ENCODE measurements at places on chromosomes 3 and 15.

DNA sequence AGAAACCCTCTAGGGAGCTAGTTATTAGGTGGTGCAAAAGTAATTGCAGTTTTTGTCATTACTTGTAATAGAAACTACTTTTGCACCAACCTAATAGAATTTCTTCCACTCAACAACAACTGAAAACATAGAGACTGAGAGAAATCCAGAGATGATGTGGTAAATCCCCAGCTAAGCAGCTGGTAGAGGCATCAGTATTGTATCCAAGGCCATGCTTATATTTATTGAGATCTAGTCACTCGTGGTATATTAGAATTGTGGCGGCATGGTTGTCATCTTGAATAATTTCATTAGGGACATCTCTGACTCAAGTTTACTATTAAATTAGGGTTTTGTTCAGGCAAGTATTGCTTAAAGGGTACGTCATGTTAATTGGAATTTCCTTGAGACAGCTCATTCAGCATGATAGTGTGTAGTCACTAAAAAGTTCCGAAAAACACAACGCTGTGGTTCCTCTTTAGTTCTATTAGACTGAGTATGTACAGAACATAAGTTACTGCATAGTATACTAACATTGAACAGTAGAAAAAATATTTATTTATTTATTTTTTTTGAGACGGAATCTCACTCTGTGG, 35.3 kb downstream of the PAK2 start:
- no peak for DNase-seq

DNA sequence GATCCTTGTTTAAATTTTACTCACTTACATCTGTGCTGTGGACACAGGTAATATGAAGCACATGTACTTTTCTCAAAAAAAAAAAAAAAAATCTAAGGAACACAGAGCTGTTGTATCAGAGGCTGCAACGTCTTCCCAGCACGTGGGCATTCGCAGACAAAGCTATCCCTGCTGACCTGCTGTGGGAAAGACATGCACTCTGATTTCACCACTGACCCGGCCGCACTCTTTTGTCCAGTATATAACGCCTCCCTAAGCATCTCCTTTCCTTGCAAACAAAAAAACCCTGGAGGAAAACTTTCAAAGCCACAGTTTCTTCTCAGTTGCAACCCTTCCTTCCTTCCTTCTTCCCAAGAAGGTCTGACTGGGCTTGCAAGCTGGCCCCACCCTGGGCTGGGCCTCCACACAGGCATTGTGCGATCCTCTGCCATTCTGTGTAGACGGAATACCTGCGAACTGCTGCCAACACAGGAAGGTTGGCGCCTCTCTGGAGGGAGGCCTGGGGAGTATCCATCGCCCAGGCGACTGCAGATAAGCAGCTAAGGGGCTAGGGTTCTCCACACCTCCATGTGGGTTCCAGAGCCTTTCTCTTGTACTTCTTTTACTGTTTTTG, 50.8 kb downstream of the SLC12A8 start:
- DNase-seq: no peak

DNA sequence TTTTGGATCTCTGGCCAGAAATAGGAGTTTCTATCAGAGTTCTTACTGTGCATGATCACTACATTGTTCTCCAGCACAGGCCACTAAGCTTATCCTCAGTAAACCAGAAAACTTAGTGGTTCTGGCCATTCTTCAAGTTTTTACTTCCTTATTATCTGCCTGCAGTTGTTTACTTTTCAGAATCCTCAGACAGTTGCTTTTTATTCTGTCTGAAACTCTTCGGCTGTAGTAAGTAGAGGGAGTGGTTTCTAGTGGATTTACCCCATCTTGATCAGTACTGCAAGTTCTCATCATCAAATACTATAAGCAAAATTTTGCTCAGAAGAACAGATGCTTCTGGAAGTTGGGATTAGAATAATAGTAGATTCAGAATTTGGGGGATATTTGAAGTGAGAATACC, 193.0 kb upstream of the RARB start:
- DNase-seq: no peak

- no peak for DNase-seq
These were observed 45.7 kb downstream of the PRR23E start for GRCh38 chr3:127238602-127239001.

GRCh38 chr3:25455441-25456132, 27.5 kb downstream of the RARB start:
- no peak for DNase-seq

- DNase-seq: no peak
These were observed 37.0 kb downstream of the CDC25A start for GRCh38 chr3:48151058-48151806.

GRCh38 chr15:45180201-45180600, 7.6 kb downstream of the SHF start:
- DNase-seq: no peak

DNA sequence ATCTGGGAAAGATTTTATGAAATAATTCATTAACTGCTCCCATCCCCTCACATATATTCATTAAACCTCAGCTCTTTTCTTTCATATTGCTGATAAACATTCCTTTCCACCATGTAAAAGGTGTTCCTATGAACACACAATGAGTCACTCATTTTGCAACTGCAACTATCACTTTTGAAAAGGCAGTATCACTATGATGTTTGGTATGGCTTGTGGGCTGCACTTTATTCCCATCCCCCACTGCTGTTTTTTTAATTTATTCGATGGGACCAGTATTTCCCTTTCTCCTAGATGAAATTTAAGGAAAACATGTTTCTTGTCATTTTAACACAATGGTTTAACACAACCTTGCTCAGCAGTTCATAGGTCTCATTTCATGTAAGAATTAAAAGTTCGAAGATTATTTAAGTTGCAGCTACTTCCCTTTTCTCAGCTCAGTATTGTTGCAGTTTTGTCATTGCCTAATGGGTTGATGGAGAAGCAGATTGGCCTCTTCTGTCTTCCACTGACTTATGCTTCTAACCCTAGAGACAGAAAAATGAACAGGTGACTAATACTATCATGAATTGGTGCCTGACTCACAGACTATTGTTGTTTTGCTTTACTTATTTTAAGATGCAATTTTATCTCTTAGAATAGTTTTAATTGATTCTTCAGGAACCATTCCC, 280.3 kb downstream of the ZPLD1 start:
- DNase-seq: no peak

GRCh38 chr15:99749386-99749785, 16.1 kb upstream of the LYSMD4 start:
- DNase-seq: no peak

DNA sequence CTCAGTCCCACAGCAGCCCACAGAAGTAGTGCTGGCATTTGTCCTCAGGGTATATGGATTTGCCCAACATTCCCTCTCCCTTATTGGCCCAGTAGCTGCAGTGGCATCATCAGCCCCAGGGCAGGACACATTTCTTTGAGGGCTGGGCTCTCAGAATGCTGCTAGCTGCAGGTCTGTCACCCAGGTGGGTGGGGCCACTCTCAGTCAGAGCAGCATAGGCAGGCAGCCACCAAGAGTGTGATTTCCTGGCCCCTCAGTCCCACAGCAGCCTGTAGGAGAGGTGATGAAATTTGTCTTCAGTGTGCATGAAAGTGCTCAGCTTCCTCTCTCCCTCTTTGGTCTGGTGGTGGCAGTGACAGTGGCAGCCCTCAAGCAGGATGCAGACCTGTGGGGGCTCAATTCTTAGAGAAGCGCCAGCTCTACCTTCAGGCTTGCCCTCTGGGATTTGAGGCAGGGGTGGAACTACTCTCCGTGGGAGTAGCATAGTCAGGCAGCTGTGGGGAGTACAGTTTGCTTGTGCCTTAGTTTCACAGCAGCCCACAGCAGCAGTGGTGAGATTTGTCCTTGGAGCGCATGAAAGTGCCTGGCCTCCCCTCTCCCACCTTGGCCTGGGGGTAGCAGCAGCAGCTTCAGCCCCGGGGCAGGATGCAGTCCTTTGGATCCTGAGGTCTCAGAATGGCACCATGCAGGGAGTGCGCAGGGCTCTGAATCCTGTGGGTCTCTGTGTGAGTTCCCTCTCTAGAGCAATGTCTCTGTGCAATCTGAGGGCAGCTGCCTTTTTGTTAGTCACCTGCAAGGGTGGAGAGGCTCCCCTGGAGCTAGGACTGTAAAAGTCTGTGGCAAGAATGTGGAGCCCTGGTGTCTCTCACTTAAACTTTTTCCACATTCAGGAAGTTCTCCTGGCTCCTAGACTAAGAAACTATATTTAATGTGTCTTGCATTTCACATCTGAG, 1229.1 kb downstream of the ROBO2 start:
- no peak for DNase-seq

DNA sequence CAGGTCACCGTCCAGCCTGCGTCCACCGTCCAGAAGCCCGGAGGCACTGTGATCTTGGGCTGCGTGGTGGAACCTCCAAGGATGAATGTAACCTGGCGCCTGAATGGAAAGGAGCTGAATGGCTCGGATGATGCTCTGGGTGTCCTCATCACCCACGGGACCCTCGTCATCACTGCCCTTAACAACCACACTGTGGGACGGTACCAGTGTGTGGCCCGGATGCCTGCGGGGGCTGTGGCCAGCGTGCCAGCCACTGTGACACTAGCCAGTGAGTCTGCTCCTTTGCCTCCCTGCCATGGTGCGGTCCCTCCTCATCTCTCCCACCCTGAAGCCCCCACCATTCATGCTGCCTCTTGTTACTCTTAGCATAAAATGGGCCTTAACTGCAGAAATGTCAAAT, 39.2 kb downstream of the BOC start:
- DNase-seq: no peak

Data from activated CD8-positive, alpha-beta memory T cell treated with anti-CD3 and anti-CD28 coated beads for 1 hour (primary cell).